ENCODE measurements at places on chromosomes 6 and 20.

DNA sequence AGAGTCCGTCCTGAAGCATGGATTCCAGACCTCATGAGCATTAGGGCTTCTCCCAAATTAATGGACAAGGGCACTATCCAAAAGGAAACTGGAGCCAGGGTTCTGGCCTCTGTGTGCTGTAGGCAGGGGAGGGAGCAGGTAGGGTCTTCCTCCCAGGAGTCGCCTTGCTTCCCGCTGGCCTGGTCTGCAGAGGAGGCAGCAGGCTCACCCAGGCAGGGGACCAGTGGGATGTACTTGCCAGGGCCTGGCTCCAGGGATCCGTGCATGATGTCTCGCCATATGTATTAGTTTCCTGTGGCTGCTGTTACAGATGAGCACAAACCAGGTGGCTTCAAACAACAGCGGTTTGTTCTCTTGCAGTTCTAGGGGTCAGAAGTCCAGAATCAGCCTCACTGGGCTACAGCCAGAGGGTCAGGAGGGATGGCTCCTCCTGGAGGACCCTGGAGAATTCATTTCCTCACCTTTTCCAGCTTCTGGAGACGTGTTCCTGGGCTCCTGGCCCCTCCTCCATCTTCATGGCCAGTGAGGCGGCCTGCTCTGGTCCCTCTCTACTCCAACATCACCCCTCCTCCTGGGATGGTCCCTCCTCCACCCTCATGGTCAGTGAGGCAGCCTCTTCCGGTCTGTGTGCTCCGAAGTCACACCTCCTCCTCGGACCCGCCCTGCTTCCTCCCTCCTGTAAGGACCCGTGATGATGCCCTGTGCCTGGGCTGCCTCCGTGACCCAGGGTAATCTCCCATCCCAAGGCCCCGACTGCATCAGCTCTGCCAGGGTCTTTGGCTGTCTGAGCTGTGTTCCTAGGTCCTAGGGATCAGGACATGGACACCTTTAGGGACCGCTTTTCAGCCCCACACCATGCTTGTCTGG, 329.1 kb downstream of the CDH4 start:
- DNase-seq, result no peak

DNA sequence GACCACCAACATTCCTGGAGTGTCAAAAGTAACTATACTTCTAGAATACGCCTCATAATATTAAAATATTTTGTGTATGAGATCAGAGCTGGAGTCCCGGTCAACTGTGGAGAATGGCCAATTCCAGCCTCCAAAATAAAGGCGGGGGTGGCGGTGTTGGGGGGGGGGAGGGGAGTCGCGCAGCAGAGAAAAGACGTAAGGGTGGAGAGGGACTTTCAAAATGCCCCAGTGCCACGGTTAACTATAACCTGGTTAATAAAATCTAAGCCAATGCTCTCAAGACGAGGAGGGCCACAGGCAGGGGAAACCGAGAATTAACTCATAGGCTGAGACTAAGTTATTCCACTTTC, 1.3 kb downstream of the NUP153 start:
- no peak for DNase-seq

- no peak for DNase-seq
Measured at GRCh38 chr6:98764373-98764911, 69.9 kb upstream of the POU3F2 start.

- no peak for DNase-seq
Measured at GRCh38 chr6:91020744-91021143, 433.9 kb upstream of the MAP3K7 start.

DNA sequence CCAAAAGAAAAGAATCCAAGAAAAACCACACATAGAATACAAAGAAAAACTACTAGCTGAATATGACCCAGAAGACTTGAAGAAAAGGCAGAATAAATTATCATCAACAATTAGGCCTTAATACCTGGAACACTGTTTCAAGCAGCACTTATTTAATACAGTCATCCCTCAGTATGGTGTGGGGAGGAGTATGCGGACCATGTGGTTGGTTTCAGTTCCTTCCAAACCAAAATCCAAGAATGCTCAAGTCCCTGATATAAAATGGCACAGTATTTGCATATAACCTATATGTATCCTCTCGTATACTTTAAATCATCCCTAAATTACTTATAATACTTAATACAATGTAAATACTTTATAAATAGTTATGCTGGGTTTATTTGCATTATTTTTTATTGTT, 16.1 kb downstream of the CDK19 start:
- DNase-seq, result no peak

DNA sequence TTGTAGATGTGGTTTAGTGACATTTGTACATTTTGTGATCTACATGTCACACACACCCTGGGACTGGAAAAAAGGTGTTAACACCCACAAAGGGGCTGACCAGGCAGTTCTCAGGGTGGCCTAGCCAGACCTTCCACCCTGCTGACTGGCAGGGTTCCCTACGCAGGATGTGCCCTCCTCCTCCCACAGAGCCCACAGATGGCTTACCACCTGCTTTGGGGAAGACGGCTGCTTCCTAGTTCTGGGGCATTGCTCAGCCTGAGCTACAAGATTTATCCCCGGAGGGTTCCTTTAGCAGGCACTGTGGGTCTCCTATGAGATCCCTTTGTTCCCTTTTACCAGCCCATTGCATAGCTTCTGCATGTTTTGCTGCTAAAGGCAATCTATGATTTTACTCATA, 35.1 kb downstream of the SNAP25 start:
- no peak for DNase-seq

- DNase-seq, result no peak
Measured at GRCh38 chr6:149915970-149916865, 6.7 kb downstream of the RAET1G start.

- no peak for DNase-seq
Measured at GRCh38 chr6:168035661-168036545, 38.4 kb downstream of the KIF25 start.

- no peak for DNase-seq
Measured at GRCh38 chr6:16987996-16988395, 113.9 kb upstream of the STMND1 start.

DNA sequence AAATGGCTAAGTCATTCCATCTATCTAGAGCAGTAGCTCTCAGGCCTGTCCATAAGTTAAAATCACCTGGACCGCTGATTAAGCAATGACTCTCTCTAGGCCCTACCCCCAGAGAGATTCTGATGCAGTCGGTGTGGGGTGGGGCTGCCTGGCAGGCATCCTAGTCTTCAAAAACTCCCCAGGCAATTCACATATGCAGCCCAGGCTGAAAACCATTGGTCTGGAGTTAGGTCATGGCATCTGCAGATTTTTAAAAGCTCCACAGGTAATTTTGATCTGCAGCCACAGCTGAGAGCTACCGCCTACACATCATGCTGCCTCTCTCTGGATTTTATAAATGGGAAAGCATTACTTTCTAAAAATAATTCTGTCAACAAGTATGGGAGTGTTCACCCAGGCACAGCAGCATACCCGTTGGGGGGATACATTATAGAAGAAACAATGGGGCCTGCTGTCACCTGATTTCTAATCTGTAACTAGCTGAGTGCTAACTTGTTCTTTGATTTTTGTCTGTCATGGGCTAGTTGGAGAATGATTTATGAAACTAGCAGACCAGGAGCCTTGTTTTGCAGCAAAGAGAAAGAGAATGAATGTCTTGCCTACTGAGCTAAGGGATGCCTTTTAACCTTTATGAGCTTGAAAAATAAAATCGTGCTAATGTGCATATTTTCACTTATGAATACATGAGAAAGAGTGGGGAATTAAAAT, 44.1 kb upstream of the ATXN1 start:
- peak; percentile 38 for DNase-seq

GRCh38 chr20:10304471-10305046, 85.9 kb downstream of the SNAP25 start:
- no peak for DNase-seq

DNA sequence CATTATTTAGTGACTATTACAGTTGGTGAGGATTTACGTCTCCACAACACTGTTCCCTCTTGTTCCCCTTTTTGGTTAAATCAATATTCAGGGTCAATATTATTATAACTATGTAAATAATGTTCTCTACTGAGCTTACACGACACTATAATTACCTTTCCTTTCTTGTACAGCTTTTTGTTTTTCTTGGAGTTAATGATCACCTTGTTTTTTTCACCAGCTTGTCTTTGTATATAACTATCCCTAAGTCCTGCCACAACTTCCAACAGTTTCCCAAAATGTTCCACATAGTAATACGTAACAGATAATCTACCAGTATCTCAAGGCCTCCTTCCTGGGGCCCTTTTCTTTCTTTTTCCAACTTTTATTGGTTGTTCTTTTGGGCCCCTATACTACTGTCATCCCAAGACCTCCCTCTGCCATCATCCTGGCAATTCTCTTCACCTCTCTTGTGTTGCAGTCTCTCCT, 142.0 kb upstream of the SOX4 start:
- DNase-seq, result no peak

DNA sequence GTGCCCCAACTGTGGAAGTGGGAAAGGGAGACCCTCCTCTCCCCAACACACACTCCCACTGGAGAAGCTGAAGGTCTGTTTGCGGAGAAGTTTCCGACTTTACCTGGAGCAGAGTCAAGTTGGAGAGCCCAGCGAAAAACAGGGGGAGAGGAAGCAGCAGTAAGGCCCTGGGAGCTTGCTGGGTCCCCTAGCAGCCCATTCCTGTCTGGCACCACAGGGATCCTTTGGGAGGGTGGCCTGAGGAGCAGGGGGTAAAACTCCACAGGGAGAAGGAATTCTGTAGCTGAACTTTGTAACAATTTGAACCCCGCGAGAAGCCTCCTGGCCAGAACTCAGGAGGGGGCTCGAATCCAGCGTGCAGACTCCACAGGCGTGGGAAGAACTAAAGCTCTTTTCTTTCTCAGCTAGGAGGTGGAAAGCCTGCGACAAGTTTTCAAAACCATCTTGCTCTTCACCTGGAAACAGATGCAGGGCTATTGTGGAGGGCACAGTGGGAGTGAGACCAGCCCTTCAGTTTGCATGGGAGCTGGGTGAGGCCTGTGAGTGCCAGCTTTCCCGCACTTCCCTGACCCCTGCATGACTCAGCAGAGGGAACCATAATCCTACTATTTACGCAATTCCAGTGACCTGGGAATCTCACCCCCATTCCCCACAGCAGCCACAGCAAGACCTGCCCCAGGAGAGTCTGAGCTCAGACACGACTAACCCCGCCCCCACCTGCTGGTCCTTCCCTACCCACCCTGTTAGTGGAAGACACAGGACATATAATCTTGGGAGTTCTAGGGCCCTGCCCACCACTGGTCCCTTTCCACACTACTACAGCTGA, 25.8 kb downstream of the SERPINB9 start:
- no peak for DNase-seq

GRCh38 chr20:25071734-25072133, 10.2 kb downstream of the VSX1 start:
- peak; percentile 44 for DNase-seq

DNA sequence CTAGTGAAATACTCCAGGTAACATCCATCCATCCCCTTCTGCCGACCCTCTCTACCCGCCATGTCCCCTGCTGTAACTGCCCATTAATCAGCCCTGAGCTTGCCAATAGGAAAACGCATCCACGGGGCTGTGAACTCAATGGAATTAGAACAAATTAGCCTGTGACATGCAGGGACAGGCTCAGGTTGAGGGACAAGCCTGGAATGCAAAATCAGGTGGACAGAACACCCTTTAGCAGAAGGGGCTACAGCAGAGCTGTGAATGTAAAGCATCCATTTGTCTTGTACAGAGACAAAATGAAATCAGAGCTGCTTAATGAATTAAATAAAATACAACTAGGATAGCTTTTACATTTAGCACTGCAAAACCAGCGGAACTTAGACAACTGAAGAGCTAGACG, 187.3 kb upstream of the SASH1 start:
- no peak for DNase-seq

GRCh38 chr6:63553208-63553607, 19.1 kb upstream of the LOC128125822 start:
- no peak for DNase-seq

DNA sequence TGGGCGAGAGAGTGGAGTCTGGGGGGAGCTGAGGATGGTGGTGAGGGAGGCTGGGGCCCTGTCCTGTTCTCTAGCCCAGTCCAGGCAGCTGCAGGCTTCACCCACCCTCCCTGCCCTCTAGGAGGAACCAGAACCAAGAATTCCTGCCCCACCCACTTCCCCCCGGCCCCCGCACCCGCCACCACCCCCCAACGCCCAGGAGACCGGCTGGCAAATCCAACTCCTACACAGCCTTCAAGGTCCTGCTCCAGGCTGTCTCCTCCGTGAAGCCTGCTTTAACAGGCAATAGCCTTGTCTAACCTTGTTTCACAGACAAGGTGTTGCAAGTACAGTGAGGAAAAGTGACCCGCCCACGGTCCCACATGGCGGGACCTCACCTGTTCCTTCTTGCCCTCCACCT, 2.4 kb downstream of the SPDEF start:
- DNase-seq, result no peak

GRCh38 chr6:63245420-63245819, 34.2 kb downstream of the FKBP1C start:
- DNase-seq, result no peak

DNA sequence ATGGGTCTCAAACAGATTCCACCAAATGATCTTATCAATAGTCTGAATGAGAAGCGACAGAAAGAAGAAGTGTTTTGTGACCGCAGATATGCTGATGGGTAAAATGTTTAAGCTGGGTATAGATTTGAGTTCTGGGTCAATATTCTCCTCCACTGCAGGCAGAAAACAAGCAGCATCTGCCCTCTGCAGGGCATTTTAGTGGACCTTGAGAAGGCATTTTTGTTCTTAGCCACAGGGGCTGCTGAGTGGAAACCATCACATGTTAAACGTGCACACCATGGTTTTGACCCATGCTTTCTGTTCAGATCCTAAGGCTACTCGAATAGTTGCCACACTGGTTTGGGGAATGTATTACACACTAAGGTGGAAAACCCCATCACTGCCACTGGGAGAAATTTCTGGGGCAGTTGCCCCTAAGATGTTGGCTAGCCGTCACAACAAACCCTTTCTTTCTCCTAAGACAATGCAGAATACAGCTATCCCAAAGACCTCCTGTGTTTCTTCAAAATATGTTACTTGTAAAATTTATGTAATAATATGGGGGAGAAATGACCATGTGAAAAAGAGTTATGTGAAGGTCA, 5.5 kb downstream of the POU3F2 start:
- DNase-seq, result peak; percentile 84

DNA sequence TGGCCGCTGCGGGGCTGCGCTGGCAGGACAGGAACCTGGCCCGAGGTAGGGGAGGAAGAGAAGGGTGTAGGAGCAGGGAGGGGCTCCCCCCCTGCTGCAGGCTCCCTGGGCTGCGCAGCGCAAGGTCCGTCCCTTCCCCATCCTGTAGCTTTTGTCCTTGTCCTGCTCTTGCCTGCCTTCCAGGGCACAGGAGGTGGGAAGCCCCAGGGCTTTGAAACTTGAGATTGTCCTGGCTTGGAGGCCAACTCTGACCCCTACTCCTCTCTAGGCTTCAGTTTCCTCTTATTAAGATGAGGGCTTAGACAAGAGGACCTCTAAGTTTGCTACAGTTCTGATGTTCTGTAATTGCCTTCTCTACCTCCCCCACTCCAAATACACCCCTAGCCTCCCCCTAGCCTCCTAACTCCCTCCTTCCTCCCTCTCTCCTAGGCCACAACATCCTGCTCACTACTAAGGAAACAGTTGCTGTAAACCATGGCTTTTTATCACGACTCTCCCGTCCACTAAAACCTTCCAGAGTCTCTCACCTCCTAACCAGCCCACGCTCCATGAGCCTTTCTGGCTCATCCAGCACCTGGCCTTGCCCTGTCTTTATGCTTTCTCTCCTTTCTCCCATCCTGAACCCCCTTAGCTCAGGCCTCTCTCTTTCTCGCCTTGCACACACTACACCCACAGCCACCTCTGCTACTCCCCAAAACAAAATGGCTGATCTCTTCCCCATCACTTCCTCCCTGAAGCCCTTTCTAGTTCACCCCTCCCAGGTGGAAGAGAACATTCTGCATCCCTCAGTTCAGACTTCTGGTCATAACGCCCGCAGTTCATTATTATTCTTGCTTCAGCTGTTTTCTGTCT, 10.2 kb downstream of the UNC5CL start:
- DNase-seq, result no peak
